ENCODE measurements at places on chromosomes 1 and 21.

DNA sequence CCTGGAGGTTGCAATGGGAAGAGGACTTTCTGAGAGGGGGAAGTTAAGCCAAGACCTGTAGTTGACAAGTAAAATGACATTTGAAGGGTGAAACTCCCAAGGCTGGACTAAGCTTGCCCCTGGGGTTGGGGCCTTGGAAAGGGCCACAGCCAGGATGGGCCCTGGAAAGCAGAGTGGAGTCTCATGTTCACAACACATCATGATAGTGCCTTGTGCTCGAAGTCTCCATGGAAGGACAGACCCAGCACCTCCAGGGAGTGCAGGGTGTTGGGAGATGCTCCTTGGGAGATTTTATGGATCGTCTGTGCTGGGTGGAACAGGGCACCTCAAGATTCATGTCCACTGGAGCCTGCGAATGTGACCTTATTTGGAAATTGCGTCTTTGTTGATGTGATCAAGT, 55.6 kb upstream of the ACTRT2 start:
- no peak for DNase-seq

GRCh38 chr1:45843474-45843905, 40.1 kb downstream of the MAST2 start:
- peak; percentile 23 for DNase-seq

GRCh38 chr21:15138490-15138889, 73.7 kb upstream of the NRIP1 start:
- DNase-seq: no peak

- DNase-seq: no peak
Measured at GRCh38 chr1:216390956-216391355, 32.3 kb downstream of the USH2A start.

DNA sequence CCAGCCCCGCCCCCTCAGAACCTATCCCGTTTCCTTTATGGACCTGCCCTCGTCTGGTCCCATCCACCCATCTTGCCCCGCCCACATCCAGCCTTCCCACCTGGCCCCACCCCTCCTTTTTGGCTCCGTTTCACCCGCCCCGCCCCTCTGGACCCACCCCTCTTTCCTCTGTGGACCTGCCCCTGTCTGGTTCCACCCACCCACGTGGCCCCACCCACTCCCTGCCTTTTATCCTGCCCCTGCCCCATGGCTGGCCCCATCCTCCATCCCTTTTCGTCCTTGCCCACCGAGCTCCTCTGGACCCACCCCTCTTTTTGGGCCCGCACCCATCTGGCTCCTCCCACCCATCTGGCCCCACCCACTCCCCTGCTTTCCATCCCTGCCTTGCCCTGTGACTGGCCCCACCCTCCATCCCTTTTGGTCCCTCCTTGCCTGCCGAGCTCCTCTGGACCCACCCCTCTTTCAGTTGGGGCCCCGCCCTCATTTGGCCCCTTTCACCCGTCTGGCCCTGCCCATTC, 177.3 kb downstream of the CAMTA1 start:
- DNase-seq: peak; percentile 30

DNA sequence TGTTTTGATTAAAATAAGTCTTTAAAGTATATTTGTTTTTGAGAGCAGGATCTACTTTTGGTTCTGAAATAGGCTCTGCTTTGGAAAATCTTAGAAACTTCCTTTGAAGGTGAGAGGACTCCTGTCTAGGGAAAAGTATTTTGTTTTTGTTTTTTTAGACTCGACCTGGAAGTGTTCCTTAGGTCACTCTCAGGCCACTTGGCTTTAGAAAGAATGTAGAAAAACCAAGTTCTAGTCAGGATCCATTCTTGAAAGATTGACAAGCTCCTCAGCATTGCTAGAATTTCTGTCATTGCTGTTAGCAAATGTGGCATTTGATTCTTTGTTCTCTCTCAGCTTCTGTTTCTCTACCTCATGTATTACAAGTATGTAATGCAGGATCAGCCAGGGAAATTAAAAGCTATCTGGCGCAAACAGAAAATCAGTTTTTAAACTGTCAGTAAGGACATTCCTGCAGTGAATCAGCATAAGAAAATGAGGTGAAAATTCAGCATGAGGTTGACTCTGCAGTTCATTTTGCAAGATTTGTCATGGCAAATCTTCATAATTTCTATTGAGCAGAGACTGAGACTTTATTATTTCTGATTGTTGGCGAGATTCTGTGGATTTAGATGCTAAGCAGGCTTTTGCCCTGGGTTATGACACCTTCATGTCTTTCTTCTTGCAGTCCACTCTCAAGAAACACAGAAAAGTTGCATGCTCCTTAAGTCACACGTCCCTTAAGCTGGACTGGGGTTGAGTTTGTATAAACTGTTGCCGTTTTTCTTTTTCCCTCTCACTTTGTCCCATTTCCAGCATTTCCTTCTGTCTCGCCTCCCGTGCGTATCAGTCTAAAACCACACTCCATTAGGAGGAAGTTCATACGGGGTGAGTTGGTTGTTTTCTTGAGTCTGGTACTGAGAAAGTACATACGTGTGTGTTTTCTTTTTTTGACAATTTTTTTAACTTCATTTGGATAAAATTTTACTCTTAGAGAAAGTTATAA, 12.6 kb downstream of the NTPCR start:
- DNase-seq: peak; percentile 64

- no peak for DNase-seq
Measured at GRCh38 chr1:59359325-59359724, 62.4 kb downstream of the FGGY start.

GRCh38 chr1:2242814-2243725, 15.0 kb downstream of the SKI start:
- no peak for DNase-seq

DNA sequence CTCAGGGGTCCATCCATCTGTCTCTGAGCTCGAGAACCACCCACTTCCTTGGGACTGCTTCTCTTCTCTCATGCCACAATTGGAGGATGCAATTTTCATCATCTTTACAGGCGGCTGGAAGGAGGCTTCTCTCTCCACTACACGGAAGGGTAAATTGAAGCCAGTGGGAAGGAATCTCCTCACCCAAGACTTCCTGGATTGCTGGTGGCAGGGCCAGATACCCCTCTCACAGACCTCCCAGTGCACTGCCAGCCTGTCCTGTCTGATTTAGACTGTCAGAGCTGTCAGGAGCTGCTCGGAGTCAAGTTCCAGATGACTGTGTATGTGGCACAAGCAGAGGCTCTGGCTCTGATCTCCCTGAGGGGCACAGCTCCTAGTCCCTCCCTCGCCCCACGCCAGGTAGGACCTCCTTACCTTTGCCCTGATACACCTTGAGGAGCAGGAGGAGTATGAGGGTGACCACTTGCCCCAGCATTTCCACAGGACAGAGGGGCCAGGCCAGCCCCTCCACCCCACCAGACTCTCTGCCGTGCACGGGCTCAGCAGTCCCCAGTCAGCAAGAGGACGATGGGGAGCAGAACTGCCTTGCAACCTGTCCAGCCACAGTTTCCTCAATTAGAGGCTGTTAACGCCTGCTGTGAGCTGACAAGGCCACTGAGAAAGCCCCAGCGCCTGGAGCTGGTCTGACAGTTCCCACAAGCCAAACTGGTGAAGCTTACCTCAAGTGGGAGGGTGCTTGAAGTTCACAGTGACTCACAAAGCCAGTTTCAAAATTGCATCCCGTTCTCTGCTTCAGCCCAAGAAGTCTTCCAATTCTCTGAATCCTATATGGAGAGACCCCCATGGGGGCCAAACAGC, at the start of gene CD244:
Gene CD244 (minus strand): TSS at position 685 of the 858 bp plus-strand sequence. CDS start 210 bp downstream, at position 475.
- DNase-seq: no peak

- DNase-seq: no peak
Measured at GRCh38 chr1:209113521-209113920, 470.0 kb upstream of the CAMK1G start.

GRCh38 chr1:154608397-154609270, 648 bp upstream of the ADAR start:
- peak; percentile 65 for DNase-seq

DNA sequence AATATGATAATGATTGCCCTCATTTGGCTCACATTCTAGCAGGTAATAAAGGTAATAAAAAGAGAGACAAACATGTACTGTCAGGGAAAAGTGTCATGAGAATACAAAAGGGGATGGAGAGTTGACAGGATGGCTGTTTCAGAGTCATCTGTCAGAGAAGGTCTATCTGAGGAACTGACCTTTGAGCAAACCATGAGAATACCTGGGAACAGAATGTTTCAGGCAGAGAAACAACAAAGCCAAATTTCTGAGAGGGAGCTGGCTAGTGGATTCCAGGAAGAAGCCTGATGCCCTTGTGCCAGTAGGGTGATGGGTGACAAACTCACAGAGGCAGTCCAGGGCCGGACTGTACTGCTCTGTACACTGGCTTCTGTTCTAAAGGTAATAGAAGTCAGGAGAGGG, 107.2 kb downstream of the C1orf21 start:
- no peak for DNase-seq

DNA sequence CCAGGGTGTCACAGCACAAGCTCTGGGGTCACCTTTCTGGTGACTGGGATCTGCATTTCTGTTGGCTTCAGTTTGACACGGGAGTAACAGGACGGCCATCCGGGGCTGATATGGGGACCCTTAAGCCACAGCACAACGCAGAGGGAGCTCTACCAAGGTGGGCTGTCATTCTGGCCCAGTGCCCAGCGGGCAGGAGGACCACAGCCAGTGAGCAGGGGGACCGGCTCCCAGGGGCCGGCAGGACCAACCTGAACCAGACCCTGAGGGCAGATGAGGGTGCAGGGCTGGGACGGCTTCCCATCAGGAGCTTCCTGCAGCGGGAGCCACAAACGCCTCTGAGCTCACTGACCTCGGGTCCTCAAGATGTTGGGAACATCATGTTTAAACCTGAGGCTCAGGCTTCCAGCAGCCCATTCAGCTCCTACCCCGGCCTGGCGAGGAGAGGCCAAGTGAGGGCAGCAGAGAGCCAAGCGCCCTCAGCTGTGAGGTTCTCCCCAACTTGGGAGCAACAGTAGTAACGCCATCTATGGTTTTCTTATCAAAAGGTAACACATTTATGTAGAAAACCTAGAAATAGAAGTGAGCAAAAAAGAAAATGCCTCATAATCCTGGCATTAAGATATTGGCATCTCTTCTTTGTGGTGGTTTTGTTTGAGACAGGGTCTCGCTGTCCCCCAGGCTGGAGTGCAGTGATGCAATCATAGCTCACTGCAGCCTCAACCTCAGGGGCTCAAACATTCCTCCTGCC, 26.8 kb downstream of the TMEM201 start:
- DNase-seq: peak; percentile 33
